ENCODE measurements at places on chromosomes 16 and 17.
A peak's percentile ranks its signal among the peaks of the same experiment; 100 is the strongest.

- no peak for DNase-seq
Observed at GRCh38 chr17:29018788-29019474, 13.1 kb upstream of the SEZ6 start.

DNA sequence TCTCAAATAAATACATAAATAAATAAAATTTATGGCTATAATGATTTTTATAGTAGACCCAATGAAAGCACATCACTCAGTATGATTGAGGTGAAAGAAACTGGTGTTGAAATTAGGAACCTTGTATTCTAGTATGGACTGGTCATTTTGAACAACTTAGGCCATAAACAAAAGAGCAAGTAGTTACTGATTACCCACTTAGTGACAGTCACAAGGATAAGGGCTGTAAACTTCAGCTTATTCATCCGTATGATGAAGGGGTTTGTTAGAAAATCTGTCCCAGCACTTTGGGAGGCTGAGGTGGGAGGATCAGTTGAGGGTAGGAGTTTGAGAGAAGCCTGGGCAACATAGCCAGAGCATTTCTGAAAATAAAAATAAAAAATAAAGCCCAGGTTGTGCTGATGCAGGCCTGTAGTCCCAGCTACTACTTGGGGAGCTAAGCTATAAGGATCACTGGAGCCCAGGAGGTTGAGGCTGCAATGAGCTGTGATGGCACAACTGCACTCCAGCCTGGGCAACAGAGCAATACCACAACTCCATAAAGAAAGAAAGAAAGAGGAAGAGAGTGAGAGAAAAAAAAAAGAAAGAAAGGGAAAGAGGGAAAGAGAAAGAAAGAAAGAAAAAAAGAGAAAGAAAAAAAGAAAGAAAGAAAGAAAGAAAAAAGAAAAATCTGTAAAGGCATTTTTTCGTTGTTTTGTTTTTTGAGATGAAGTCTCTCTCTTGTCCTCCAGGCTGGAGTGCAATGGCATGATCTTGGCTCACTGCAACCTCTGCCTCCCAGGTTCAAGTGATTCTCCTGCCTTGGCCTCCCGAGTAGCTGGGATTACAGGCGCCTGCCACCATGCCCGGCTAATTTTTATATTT lies 4.2 kb upstream of the SPAG9 start:
- no peak for DNase-seq

DNA sequence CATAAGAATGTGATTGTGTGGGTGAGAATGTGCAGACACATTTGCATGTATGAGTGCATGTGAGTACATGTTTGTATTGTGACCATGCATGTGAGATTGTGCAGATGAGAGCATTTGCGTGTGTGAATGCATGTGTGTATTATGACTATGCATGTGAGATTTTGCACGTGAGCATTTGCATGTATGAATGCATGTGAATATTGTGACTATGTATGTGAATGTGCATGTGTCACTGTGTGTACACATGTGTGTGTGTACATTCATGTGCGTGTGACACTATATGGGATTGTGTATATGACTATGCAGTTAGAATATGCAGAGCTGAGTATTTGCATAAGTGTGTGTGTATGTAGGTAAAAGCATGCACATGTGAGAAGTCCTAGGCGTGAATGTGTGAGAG lies 381.3 kb upstream of the MAF start:
- DNase-seq, result no peak

GRCh38 chr16:21603928-21604327 lies 4.6 kb downstream of the METTL9 start:
- DNase-seq, result no peak

- DNase-seq, result no peak
Observed at GRCh38 chr16:85210423-85211169, 98.3 kb upstream of the CIBAR2 start.

- no peak for DNase-seq
Observed at GRCh38 chr17:74715144-74715543, 2.4 kb upstream of the CD300LF start.

- no peak for DNase-seq
Observed at GRCh38 chr16:67449739-67450138, 18.8 kb downstream of the HSD11B2 start.

DNA sequence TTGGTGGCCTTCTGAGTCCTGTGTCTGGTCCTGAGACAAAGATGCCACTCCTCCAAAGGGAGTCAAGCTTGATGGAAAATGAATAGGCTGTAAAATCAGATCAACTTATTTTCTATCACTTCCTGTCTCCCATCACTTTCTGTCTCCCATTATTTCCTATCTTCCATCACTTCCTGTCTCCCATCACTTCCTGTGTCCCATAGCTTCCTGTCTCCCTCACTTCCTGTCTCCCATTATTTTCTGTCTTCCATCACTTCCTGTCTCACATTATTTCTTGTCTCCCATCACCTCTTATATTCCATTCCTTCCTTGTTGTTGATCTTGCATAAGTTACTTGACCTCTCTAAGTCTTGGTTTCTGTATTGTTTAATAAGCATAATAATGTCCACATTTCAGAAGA lies 418.5 kb upstream of the EEF2KMT start:
- no peak for DNase-seq

- no peak for DNase-seq
Observed at GRCh38 chr17:38602453-38602852, 3.3 kb downstream of the SRCIN1 start.

DNA sequence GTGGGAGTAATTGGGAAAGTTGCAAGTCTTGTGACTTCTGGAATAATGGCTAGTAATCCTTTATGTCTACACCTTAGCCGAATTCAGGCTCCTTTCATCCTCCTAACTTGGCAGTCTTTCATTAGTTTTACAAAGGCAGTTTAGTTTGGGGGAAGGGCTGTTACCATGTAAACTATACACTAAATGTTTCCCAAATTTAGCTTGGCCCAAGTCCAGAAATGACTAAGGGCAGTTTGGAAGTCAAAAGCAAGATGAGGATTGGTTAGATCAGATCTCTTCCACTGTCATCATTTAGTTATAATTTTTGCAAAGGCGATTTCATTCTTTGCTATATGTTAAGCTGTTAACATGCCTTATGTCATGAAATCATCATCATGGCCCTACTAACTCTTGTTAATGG lies 115.4 kb upstream of the CACNG3 start:
- no peak for DNase-seq

GRCh38 chr17:15469260-15469659 lies 1.8 kb upstream of the CDRT4 start:
- no peak for DNase-seq

GRCh38 chr17:72100470-72100869 lies 20.4 kb upstream of the SOX9 start:
- no peak for DNase-seq

DNA sequence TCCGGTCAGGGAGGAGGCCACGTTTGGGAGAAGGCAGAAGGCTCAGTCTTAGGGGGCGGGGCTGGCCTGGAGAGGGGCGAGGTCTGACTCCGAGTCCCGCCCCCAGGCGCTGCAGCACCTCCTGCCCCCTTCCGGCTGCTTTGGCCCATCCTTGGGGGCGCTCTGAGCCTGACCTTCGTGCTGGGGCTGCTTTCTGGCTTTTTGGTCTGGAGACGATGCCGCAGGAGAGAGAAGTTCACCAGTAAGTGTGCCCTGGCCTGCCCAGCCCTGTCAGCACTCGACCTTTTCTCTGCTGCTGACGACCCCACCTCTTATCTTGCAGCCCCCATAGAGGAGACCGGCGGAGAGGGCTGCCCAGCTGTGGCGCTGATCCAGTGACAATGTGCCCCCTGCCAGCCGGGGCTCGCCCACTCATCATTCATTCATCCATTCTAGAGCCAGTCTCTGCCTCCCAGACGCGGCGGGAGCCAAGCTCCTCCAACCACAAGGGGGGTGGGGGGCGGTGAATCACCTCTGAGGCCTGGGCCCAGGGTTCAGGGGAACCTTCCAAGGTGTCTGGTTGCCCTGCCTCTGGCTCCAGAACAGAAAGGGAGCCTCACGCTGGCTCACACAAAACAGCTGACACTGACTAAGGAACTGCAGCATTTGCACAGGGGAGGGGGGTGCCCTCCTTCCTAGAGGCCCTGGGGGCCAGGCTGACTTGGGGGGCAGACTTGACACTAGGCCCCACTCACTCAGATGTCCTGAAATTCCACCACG lies 1.5 kb downstream of the TNFRSF12A start:
- peak; percentile 61 for DNase-seq

DNA sequence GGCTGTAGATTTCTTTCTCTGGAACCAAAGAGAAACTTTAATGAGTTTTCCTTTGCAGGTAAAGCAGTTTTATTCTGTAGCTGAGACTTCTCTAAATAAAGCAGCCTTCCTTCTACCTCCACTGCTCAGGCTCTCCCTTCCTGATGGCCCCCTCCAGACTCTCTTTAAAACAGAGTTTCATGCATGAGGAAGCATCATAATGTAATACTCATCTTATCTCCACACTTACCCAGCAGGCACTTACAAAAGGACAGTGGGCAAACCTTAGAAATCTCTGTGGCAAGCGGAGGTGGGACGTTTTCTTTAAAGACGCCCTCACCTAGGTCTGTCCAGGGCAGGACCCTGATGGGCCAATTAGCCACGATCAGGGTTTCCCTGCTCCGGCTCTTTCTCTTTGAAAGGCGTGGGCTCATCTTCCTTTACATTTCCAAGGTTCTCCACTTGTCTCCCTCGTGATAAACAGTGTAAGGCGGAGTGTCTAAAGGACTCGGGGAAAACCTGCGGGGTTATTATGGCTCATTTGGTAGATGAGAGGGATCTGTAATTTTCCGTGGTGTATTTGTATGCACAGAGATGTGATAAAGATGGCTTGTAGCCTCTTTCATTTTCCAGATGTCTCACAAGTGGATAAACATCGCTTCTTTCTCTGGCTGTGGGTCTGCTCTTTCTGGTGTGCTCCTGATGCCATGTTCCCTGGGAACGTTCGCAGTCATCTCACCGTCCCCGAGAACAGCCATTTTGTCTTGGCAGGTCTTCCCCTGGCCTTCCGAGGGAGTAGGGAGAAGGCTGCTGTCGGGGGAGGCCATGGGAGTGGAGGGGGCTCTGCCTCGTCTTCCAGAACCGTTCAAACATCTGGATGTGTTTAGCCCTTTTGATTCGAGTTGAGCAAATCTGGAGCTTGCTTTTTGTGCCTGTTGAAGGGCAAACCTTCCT lies 239.0 kb downstream of the CCDC182 start:
- DNase-seq, result no peak

DNA sequence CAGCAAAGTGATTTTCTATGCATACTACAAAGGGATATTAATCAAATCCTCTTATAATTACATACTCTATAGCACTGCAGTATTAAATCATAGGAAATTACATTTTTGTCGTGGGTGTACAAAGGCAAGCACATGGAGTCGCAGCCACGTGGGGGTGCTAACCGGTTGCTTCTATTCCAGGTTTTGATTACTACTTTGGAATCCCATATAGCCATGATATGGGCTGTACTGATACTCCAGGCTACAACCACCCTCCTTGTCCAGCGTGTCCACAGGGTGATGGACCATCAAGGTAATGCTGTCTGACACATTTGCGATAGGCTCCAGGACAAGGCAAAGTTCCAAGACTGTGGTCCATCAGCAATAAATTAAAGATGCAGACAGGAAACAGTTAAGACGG lies 60.1 kb downstream of the ARSG start:
- DNase-seq, result no peak

DNA sequence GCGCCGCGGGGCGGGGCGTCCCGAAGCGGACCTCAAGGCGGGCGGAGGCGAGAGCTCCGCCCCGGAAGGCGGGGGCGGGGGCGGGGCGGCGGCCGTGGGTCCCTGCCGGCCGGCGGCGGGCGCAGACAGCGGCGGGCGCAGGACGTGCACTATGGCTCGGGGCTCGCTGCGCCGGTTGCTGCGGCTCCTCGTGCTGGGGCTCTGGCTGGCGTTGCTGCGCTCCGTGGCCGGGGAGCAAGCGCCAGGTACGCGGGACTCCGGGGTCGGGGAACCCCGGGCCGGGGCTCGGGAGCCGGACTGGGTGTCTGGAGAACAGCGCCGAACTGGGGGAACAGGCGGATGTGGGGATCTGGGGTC lies at the start of gene TNFRSF12A:
Gene TNFRSF12A, plus strand, starts transcription at position 122 of the 357 bp plus-strand sequence. Its CDS starts 30 bp downstream, at position 152.
- peak; percentile 30 for DNase-seq

- no peak for DNase-seq
Observed at GRCh38 chr16:13139661-13140241, 238.4 kb downstream of the SHISA9 start.
